Stimulated activated CD8-positive, alpha-beta memory T cell treated with anti-CD3 and anti-CD28 coated beads, Interleukin-12 subunit alpha, Interleukin-12 subunit beta, amount 100 ng/mL, for 4 hours (primary cell): ENCODE measurements at places on chromosomes 4 and X.

GRCh38 chr4:102860611-102861324, 8.0 kb upstream of the CISD2 start:
- DNase-seq, result no peak

- no peak for DNase-seq
Observed at GRCh38 chrX:82081027-82081426, 879.1 kb downstream of the SH3BGRL start.

GRCh38 chrX:99394456-99394855, 1015.6 kb downstream of the PCDH19 start:
- no peak for DNase-seq

GRCh38 chr4:139316733-139317132, 14.5 kb upstream of the NDUFC1 start:
- no peak for DNase-seq

- DNase-seq, result no peak
Observed at GRCh38 chr4:62676962-62677361, 1476.8 kb downstream of the ADGRL3 start.

DNA sequence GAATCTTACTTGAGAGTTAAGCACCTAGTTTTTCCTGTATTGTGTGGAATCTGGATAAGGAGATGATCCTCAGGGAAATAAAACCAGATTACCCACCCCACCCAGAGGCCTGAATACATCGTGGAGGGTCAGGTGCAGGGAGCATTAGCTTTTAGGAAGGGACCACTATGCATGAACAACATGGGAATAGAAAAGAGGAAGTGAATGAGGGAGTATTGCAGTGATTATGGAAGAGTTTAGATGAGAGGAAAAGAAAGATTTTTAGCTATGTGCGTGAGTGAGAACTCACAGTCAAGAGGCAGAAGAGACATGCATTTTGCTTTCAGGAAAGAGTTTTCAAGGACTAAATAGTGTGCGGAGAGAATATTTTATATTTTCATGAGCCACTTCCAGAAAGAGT, 222.3 kb upstream of the S100G start:
- no peak for DNase-seq

DNA sequence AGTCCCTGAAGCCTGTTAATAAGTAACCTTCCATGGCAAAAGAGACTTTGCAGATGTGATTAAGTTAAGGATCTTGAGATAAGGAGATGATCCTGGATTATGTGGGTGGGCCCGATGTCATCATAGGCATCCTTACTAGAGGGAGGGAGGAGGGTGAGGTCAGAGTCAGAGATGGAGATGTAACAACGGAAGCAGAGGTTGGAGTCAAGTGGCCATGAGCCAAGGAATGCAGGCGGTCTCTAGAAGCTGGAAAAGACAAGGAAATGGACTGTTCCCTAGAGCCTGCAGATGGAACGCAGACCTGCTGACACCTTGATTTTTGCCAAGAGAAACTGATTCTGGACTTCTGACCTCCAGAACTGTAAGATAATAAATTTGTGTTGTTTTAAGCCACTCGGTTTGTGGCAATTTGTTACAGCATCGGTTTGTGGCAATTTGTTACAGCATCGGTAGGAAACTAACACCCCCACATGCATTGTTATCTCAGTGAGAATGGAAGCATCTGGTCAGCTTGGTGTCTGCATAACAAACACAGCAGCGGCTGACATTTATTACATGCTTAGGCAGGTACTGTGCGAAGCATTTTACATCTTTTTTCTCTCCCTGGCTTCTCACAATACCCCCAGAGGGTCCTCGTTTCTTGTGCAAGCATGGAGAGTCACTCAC, 55.6 kb downstream of the CLDN34 start:
- DNase-seq, result no peak

DNA sequence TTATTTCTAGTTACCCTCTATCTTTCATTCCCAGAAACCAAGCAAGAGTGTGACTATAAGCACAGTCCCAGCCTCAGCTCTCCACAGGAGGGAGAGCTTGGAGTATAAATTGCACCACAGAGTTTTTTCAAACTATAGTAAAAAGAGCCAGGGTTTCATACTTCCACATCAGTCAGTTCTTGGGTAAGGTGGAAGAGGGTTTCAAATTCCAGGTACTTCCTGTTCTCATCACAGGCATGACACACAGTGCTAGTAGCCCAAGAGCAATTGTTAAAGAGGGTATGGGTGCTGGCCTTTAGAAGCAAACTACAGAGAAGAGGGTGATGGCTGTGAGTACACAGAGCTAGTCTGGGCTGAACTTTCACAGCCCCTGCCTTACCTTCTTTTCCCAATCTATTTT, 5.7 kb upstream of the IL1RAPL1 start:
- DNase-seq, result no peak

GRCh38 chr4:105283501-105283900, 136.8 kb downstream of the TET2 start:
- no peak for DNase-seq

GRCh38 chrX:38192007-38192810, 28.5 kb downstream of the SRPX start:
- no peak for DNase-seq

GRCh38 chrX:101395789-101396188, 5.0 kb downstream of the RPL36A start:
- no peak for DNase-seq

DNA sequence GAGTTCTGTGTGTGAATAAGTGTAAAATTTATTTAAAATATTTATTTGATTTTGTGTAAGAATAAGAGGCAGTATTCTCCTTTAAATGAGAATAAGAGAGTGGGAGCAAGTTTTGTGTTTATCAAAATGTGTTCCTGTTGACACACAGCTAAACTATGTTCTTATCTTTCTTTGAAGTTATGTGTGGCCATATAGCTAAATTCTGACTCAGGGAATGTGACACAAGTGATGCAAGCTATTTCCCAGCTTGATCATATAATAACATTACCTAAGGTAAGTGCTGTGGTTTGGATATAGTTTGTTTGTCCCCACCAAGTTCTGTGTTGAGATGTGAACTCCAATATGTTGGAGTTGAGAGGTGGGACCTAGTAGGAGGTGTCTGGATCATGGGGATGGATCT, 740.0 kb upstream of the IGFBP7 start:
- DNase-seq, result no peak

- no peak for DNase-seq
Observed at GRCh38 chr4:139849219-139849618, 183.6 kb downstream of the MGST2 start.
